Upper lobe of right lung (tissue), 1 donor: ENCODE measurements at places on chromosomes 1 and 21. TPM values are rescaled to one million over a fixed set of nuclear protein-coding genes. Genes with fewer than 3 reads are reported as not detected.
A peak's percentile ranks its signal among the peaks of the same experiment; 100 is the strongest.

DPM3 gene
- 71.1 TPM for total RNA-seq

PROK1 gene
- 0.41 TPM for total RNA-seq

KRTAP10-9 gene
- total RNA-seq: not detected

MIXL1 gene
- not detected for total RNA-seq

C1orf74 gene
- total RNA-seq: 0.96 TPM

C1orf210 gene
- 18.9 TPM for total RNA-seq

DNA sequence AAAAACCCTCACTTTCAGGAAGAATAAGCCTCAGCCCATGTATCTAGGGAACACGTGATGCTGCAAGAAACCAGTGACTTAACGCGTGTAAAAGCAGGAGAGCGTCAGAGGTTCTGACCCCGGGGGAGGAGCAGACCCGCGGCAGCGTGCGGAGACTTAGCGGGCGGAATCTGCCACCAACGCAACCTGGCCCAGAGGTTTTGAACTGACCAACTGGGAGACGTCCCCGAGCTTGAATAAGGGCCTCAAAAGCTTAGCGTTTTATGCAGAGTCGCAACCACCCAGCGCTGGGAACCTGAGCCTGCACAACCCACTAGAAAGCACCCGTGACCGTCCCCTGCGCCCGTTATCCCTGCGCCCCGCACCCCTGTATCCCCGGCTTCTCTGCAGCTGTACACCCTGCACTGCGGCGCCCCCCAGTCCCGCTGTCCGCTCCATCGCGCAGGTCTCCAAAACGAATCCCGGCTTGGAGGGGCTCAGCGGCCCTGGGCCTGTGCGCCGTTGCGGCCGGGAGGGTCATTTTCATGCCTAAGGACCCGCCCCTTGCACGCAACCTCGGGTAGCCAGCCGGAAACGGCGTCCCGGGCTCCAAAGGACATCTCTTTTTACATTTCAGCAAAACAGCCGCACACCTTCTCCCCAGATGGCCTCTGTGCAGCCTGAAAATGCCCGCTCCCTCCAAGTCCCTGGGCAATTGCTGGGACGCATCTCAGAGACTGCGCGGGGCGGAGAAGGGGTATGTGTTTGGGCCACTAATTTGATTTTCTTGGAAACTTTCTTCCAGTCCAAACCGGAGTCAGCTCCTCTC is 29.4 kb upstream of the TRIM17 start:
- no peak for DNase-seq

GRCh38 chr1:241957692-241958494 is at the start of gene BECN2:
TSS of gene BECN2 (plus strand) at chr1:241957767. CDS start at chr1:241957767, 0 bp downstream.
- DNase-seq: no peak

GRCh38 chr21:34105947-34106541 is 32.7 kb downstream of the MRPS6 start:
- DNase-seq: no peak

- DNase-seq: no peak
Measured at GRCh38 chr1:197618061-197618460, 157.2 kb downstream of the DENND1B start.

- DNase-seq: peak; percentile 17
Measured at GRCh38 chr1:25066731-25067517, 136.8 kb upstream of the RUNX3 start.

DNA sequence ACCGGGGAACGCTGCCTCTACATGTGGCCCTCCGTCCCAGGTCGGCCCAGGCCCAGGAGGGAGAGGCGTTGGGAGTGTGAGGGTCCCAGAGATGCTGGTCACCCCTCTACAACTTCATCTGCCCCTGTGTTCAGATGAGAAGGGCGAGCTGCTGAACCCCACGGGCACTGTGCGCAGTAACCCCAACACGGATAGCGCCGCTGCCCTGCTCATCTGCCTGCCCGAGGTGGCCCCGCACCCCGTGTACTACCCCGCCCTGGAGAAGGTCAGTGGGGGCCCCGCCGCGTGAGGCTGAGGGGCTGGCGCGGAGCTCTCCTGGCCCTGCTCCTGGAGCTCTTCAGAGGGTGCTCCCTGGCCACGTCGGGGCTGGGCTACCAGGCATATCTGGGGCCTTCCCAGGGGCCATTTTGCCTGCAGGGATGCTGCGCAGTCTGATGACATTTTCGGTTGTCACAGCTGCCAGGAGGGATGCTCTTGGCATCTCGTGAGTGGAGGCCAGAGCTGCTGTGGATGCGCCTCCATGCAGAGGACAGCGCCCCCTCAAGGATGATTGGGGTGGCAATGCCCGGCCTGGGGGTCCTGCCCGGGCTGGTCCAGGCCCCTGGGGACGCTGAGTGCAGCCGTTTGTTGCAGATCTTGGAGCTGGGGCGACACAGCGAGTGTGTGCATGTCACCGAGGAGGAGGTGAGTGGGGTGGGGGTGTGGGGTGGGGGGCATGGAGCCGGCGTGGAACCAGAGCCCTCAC is 68.6 kb downstream of the PIK3CD start:
- no peak for DNase-seq

- peak; percentile 82 for DNase-seq
Measured at GRCh38 chr1:157193702-157194391, 55.7 kb upstream of the ETV3 start.

GRCh38 chr1:81550753-81551152 is 250.0 kb upstream of the ADGRL2 start:
- no peak for DNase-seq

DNA sequence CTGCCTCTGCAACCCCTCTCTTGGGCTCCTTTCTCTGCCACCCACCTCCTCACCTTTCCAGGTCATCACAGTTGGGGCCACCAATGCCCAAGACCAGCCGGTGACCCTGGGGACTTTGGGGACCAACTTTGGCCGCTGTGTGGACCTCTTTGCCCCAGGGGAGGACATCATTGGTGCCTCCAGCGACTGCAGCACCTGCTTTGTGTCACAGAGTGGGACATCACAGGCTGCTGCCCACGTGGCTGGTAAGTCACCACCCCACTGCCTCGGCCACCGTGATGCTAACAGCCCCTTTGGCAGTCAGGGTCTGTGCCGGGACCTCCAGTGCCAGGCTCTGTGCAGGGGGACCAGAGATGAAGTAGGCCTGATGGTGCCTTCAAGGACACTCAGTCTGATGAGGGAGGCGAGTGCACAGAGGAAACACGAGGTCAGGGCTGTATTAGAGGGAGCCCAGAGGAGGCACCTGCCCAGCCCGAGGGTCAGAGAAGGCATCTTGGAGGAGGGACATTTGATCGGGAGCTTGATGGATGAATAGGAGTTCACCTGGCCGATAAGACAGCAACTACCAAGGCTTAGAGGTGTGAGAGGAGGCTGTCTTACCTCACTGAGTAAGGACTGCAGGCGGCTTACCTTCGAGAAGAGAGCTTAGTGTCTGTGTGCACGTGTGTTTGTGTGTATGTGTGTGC is 18.1 kb downstream of the PCSK9 start:
- no peak for DNase-seq
